ENCODE measurements at places on chromosomes 1 and 21.

- no peak for DNase-seq
Observed at GRCh38 chr1:112320058-112320457, 76.0 kb upstream of the CTTNBP2NL start.

DNA sequence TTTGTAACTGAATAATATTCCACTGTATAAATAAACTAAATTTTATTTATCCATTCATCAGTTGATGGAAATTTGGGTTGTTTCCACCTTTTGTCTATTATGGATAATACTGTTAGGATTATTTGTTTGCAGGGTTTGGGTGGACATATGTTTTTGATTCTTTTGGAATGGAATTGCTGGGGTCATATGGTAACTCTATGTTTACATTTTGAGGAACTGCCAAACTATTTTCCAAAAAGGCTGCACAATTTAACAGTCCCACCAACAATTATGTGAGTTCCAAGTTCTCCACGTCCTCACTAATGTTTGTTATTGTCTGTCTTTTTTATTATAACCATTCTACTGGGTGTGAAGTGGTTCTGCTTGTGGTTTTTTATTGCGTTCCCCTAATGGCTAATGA, 4.3 kb upstream of the SERBP1 start:
- DNase-seq: no peak

- peak; percentile 43 for DNase-seq
Observed at GRCh38 chr1:222009105-222009730, 267.3 kb upstream of the DUSP10 start.

DNA sequence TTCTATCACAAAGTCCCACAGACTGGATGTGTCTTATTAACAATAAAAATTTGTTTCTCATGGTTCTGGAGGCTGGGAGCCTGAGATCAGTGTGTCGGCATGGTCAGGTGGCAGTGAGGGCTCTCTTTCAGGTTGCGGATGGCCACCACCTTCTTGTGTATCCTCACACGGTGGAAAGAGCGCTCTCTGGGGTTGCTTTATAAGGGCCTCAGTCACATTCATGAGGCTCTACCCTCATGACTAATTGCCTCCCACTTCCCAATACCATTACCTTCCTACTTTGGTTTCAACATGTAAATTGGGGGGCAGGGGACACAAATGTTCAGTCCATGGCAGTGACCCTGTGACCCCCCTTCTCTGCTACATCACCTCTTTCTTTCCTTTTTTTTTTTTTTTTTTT, 20.7 kb upstream of the MX1 start:
- no peak for DNase-seq

GRCh38 chr1:201732351-201732750, 96.6 kb upstream of the IPO9 start:
- no peak for DNase-seq

Measured in GM12865 (cell line).